ENCODE measurements at places on chromosomes 11 and 22.

DNA sequence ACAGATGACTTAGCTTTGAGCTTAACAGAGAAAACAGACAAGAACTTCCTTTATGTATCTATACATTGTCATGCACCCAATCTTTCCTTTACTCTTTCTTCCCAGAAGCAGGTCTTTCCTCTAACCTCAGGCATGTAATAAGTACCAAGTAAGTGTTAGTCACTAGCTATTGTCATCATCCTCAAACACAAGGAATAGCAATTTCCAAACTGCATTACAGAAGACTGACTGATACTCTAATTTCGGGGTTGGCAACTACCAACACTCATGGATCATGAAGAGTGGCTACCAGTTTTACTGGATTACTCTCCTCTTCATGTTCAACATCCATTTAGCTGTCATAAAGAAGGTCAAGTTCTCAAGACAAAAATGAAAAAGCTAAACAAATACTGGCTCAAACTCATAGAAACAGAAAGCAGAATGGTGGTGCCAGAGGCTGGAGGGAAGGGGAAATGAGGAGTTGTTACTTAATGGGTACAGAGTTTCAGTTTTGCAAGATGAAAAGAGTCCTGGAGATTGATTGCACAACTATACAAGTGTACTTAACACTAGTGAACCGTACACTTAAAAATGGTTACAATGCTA is 111.6 kb downstream of the SIK3 start:
- peak; percentile 71 for DNase-seq

DNA sequence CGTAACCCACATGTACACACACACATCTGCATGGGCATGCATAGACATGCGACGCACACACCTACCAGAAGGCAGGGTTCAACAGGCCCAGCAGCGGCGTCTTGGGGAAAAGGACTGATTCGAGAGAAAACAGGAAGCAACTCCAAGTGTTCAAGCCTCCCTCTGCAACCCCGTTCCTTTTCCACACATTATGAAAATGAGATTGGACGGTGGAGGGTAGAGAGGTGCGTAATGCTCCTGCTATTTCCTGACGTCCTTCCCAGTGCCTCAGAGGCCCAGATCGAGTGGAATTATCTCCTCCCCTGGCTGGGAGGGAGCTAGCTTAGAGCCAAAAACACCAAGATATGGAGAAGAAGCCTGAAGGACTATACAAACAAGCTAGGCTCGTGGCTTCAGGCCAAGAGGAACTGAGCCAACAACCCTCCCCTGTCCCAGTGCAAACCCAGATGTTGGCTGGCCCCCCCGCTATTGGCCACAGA is 289.2 kb downstream of the MN1 start:
- DNase-seq = no peak

GRCh38 chr11:126719740-126720139 is 280.8 kb downstream of the KIRREL3 start:
- no peak for DNase-seq

DNA sequence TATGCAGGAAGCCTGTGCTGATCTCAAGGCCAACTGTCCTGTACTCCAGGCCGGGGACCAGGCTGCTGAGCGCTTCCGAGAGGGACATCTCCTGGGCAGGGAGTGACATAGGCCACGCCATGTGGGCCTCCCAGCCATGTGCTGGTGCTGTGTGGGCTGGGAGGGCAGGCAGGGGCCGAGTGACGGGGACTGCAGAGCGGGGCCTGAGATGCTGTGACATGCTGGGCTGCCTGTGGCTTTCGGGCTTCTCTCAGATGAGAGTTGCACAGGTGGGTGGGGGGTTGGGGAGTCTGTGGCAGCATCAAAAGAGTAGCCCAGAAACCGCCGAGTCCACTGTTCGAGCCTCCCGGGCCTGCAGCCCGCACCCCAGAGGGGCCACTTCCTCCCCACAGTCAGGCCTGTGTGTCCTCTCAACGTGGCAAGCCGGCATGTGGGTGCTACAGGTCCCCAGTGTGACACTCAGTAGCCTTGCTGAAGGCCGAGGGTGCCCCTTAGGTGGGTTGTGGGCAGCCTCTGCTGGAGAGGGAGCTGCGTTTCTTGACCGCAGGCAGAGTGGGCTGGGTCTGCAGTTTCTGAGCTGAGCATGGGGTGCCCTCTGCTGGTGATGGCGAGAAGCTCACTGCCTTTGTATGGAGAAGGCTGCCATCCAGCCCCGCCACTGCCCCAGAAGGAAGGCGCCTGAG is 101.2 kb downstream of the BCR start:
- peak; percentile 62 for DNase-seq

GRCh38 chr11:34165786-34166555 is 60.5 kb downstream of the NAT10 start:
- no peak for DNase-seq

DNA sequence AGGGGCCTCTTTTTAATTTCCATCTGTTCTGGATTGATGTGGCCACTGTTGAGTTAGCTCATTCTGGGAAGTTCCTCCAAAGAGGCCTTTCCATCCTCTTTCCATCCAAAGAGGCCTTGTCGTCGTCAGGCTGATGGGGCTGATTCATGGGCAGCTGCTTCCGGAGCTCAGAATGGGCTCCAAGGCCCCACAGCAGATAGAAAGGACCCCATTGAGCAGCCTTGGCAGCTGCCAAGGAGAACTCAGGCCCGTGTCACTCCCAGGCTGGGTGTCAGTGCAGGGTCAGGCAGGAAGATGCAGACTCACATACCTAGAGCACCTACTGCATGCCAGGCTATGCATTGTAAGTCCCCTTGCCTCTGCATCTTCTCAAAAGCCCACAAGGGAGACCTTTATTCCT is 524.1 kb downstream of the MIAT start:
- DNase-seq = no peak

- no peak for DNase-seq
Measured at GRCh38 chr11:62536301-62536957, 10.2 kb downstream of the AHNAK start.

- DNase-seq = no peak
Measured at GRCh38 chr11:71397331-71397860, 50.8 kb downstream of the DHCR7 start.

DNA sequence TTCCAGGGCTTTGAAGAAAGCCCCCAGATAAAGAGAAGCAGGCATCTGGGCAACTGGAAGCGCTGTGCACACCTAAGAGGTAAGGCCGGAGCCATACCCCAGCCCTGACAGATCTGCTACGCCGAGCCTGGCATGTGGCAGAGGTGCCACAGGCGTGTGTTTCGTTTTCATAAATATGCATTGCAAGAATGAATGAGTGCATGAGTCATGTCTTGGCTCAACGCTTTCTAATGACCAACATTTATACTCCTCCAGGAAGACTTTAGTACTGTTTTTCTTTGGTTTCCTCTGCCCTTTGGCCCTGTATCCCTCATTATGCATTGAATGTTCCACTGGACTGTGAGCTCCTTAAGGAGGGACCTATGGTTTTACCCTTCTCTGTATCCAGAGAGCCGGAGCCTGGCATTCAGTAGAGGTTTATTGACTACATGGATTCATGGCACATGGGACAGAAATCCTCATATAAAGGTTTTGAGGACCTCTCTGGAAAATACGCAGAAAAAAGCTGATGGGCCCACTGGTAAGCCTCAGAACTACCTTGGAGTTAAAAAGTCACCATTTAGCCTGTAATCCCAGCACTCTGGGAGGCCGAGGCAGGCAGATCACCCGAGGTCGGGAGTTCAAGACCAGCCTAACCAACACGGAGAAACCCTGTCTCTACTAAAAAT is 38.9 kb upstream of the CSNK2A3 start:
- DNase-seq = no peak

GRCh38 chr11:124176925-124177715 is 6.0 kb upstream of the OR10D3 start:
- DNase-seq = peak; percentile 16

DNA sequence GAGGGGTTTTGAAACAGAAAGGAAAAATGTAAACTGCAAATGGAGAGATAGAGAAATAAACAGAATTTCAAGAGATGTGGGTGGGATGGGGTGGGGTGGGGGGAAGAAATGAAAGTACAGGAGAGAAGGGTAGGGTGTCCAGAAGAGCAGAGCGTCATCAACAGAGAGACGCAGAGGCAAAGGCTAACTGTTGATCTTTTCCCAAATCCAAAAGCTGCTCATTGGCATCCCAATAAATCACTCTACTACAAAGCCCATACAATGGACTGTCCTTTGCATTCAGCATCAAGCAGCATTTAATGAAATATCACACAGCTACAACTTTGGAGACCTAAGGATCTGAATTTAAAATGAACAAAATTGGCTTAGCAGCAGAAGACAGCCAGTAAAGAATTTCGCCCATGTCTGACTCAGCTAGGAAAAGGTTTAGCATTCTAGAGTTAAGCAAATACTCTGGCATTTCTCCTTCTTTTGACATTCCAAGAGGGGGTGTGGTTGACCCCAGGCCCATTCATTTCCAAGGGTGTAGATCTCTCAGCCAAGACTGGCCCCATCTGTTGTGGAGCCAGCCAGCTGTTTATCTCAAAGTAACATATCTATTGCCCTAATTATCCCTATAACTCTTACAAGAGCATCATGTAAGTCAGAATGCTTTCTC is 1.5 kb downstream of the RAB30 start:
- DNase-seq = no peak

DNA sequence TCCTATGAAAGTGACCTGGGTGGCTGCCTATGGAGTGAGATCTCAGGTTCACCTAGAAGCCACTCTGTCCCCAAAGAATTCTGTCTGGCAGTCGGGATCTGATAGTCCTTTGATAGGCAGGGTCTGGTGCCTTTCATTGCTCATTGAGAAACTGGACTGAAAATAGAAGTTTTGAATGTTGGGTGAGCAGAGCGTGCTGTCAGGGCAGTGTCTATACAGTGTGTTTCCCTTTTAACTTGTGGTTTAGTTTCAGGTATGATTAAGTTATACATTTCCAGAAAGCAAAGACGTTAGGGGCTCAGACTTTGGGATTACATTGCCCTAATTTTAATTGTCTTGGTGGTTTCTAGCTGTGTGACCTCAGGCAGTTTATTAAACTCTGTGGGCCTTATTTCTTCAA is 111.3 kb upstream of the PAX6 start:
- DNase-seq = no peak

DNA sequence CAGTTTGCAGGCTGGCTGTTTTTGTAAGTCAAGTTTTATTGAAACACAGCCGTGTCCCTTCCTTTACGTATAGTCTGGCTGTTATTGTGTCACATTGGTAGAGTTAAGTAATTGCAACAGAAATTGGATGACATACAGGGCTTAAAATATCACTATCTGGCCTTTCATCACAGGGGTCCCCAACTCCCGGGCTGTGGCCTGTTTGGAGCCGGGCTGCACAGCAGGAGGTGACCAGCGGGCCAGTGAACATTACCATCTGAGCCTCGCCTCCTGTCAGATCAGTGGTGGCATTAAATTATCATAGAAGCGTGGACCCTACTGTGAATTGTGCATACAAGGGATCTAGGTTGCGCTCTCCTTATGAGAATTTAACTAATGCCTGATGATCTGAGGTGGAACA is 31.7 kb downstream of the EXT2 start:
- no peak for DNase-seq

GRCh38 chr11:16831316-16832192 is 93.1 kb downstream of the C11orf58 start:
- no peak for DNase-seq

- DNase-seq = no peak
Measured at GRCh38 chr11:1156506-1157340, 1.0 kb upstream of the MUC5AC start.

DNA sequence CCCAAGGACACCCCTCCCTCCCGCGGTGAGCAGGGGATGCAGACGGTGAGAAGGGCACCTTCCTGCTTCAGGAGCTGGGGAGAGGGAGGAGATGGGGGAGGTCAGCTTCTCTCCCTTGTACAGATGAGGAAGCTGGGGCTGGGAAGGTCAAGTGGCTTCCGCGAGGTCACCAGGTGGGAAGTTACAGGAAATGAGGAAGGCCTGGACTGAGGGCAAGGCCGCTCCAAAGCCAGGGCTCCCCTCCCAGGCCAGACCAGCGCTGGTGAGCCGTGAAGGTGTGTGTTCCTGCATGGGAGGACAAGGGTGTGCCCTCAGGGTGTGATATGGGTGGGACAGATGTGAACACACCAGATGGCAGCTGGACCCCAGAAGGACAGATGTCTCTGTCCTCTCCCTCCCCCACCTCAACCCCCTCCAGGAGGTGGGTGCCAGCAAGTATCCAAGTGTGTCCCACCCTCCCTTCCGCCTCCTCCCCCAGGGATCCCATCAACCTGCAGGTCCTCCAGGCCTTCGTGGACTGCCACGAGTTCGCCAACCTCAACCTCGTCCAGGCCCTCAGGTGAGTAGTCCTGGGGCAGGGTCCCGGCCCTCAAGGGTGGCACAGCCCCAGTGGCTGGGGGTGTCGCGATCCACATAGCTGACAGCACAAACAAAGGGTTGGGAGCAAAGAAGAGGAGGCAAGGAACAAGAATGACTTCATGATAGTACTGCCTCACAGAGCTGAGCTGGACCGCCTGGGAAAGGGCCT is 16.6 kb downstream of the CYTH4 start:
- no peak for DNase-seq

GRCh38 chr11:35049859-35050531 is 89.0 kb upstream of the CD44 start:
- DNase-seq = no peak

GRCh38 chr22:22181341-22181850 is 63.2 kb upstream of the VPREB1 start:
- DNase-seq = no peak

DNA sequence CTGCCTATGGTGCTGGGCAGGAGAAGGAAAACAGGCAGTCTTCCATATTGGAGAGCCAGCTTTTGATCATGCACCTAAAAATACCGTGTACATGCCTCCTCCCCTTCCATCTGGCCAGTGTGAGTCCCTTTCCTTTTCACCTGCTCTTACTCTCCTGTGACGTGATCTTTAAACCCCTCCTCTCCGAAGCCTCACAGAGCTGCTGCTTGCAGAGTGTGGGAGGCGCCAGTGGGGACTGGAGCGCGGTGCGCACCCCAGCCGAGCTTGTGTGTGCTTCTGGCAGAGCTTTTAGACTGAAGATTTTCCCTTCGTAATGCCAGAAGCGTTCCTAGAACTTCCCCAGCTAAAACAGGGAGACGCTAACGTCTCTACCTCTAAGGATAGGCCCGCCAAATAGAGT is 29.8 kb downstream of the MUC6 start:
- DNase-seq = no peak

- peak; percentile 87 for DNase-seq
Measured at GRCh38 chr11:70220136-70220535, 17.0 kb downstream of the FADD start.

- DNase-seq = no peak
Measured at GRCh38 chr22:30733181-30733631, 38.5 kb downstream of the OSBP2 start.

DNA sequence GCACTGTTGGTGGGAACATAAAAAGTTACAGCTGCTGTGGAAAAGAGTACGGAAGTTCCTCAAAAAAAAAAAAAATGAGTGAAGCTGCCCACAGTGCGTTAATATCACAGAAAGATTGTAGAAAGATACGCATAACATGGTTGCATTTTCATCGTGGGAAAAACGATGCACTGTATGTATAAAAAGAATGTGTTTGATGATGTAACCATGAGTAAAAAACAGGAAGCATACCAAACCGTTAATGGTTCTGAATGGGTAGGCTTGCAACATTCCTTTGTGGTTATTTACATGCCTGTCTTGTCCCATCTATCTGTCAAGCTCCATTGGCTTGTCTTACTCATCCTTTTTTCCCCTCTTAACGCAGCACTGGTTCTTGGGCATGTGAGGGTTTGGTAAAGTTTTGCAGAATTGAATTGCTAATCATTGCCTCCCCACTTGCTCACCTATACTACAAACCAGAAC is 33.8 kb upstream of the DKK3 start:
- peak; percentile 74 for DNase-seq
